Daoy (cell line): ENCODE measurements at places on chromosomes 2 and 18.

GRCh38 chr2:25375989-25376545 lies 34.3 kb upstream of the DNMT3A start:
- DNase-seq: no peak

- DNase-seq: no peak
Observed at GRCh38 chr18:76398295-76398694, 96.7 kb downstream of the ZNF516 start.

DNA sequence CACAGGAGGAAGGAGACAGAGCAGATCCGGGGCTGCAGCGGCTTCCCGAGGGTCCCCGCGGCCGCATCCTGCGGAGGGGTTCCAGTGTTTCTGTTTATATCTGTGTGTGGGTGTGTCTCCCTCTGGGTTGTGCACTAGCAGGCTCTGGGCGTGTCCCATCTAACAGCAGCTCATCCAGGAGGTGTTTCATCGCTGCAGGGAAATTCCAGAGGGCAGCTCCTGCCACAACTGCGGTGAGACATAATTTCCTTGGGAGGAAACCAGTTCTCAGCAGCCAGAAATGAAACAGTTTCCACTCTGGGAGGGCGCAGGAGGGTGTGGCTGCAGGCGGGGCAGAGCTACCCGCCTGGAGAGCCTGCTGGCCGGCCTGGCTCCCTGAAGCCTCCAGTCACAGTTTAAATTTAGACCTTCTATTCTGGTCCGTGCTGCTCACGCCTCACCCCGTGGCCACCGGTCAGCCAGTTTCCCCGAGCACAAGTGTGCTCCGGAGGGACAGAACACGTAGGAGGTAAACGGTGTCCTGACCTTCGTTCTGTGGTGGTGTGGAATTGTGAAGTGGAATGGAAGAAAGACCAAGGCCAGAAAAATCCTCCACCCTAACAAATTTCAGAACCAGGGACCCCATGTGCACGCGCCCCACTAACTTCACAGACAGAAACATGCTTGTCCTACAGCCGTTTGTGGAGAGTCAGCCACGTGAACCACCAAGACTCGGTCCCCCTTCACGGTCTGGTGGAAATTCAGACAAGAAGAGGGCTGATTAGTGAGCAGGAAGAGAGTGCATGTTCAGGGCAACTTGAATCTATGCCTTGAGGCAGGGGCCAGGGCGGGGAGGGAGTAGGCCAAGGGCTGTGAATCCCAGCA lies 50.2 kb downstream of the TEX44 start:
- DNase-seq: peak; percentile 96

DNA sequence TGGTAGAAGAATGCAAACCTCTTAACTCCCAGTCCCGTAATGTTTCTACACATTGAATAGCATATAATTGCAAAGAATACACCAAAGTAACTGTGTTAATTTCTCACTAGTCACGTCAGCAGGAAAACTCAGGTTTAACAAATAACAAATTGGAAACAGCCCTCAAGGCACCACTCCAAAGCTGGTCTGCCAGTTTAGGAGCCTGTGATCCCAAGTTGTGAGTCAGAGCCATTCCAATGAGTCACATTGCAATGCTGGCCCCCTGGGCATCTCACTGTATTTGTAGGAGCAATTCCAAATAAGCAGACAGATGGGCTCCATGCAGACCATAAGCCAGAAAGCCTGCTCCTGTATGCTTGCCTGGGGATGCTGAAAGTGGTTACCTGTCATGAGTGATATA lies 143.2 kb upstream of the SETBP1 start:
- peak; percentile 86 for DNase-seq

GRCh38 chr2:108363908-108364225 lies 13.9 kb upstream of the SULT1C4 start:
- DNase-seq: no peak

DNA sequence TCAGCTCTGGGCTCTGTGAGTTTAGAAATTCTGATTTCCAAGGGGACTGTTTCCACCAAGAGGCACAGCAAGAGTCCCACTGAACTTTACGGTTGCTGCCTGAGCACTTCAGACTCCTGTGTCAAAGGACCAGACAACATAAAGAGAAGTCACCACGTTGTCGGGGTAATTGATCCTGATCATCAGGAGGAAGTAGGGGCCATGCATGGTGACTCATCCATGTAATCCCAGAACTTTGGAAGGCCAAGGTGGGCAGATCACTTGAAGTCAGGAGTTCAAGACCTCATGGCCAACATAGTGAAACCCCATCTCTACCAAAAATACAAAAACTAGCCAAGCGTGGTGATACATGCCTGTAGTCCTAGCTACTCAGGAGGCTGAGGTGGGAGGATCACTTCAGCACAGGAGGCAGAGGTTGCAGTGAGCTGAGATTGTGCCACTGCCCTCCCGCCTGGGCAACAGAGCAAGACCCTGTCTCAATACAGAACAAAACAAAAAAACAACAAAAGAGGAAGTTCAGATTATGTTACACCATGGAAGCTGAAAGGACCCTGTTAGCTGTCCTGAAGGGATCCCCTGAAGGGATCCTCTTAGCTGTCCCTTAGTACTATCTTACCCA lies 9.4 kb upstream of the ASXL2 start:
- DNase-seq: no peak

DNA sequence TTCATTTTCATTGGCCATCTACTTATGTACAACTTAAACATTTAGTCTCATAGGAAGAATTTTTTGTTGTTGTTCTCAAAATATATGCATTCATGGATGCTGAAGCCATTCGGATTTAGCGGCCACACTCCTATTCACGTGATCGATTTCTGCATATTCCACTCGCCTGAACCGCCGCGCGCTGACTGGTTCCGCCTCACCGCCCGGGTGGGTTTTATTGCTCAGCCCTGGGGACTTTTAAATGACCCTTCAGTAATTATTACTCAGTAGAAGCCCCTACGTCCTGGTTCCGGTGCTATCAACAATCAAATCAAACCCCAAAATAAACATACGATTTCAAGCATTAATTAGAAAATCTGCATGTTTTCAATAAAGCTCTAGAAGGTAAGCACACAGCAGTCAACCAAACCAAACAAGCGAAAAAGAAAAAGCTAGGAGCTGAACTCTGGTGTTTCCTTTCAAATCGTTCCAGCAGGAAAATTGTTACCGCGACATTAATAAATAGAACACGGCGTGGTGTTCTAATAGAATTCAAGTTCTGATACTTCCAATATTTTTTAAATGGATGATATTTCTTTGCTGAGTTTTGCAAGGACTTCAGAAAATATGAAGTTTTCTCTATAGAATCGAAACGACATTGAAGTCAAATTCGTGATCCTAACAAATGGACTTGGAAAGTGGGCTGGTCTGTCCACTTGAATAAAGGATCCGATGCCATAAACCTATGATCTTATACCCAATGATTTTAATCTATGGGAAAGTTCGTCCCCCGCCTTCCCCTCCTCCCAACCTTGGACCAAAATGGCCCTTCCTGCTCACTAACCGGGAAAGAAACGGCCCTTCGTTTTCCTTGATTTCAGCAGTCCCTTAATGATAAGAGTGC lies 9.3 kb downstream of the PAX3 start:
- DNase-seq: no peak

- DNase-seq: no peak
Observed at GRCh38 chr2:174945601-174946260, 59.5 kb downstream of the CHN1 start.

DNA sequence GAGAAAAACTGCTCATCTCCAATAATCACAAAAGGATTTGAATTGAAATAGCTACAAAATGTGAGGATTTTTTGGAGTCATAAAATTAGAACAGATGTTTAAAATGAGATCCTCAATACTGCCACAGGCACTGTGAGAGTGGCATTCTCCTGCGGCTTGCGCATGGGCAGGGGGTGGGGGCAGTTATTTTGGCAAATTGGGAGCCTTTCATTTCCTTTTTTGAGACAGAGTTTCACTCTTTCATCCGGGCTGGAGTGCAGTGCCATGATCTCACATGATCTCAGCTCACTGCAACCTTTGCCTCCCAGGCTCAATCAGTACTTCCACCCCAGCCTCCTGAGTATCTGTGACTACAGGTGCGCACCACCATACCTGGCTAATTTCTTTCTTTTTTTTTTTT lies 42.4 kb downstream of the POMC start:
- no peak for DNase-seq

GRCh38 chr2:66569974-66570373 lies 135.0 kb downstream of the MEIS1 start:
- DNase-seq: no peak

DNA sequence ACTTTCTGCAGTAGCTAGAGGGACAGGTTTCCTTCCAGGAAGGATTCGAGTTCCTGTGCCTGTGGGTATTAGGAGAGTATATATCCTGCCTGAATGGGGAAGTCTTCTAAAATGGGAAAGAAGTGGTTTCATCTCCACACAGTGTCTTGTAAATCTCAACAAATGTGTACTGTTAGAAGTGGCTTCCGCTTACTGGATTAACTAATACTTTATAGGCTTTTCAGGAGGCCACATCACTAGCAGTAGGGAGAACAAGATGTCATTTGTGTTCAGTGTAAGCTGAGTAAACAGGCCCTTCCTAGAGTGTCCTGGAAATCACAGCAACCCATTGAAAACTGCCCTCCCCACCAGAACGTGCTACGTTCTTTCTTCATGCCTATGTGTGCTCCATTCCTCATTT lies 12.5 kb upstream of the POLR1B start:
- no peak for DNase-seq

GRCh38 chr2:70935468-70936164 lies at the start of gene ATP6V1B1:
Gene ATP6V1B1 (plus strand): TSS chr2:70935900. CDS start chr2:70935955, 55 bp downstream.
- no peak for DNase-seq

DNA sequence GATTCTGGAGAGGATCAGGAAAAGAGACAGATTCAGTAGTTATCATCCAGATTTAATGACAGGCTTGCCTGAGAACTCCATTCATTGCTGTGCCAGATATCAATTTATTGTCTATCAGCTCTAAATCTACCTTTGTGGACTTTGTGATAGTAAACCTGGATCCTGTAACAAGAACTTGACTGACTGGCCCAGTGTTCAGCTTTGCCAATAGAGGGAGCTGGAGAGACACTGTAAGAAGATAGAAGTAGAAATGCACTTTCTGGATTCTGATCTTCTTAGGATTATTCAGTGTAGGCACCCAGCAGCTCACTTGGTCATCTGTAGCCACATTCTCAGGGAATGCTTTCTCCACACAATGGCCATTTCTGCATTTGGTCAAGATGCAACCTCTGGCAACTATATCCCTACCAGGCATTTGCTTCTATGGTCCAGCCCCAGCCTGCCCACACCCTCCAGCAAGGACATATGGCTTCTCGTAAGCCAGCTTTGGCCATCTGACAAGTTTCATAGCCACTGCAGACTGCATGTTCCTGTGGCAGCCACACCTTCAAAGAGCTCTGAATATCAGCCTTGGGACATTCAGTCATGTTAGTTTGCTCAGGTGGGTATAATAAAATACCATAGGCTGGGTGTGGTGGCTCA lies 6.1 kb upstream of the SERPINB8 start:
- peak; percentile 44 for DNase-seq

- no peak for DNase-seq
Observed at GRCh38 chr2:45438872-45439665, 172.0 kb downstream of the SRBD1 start.

DNA sequence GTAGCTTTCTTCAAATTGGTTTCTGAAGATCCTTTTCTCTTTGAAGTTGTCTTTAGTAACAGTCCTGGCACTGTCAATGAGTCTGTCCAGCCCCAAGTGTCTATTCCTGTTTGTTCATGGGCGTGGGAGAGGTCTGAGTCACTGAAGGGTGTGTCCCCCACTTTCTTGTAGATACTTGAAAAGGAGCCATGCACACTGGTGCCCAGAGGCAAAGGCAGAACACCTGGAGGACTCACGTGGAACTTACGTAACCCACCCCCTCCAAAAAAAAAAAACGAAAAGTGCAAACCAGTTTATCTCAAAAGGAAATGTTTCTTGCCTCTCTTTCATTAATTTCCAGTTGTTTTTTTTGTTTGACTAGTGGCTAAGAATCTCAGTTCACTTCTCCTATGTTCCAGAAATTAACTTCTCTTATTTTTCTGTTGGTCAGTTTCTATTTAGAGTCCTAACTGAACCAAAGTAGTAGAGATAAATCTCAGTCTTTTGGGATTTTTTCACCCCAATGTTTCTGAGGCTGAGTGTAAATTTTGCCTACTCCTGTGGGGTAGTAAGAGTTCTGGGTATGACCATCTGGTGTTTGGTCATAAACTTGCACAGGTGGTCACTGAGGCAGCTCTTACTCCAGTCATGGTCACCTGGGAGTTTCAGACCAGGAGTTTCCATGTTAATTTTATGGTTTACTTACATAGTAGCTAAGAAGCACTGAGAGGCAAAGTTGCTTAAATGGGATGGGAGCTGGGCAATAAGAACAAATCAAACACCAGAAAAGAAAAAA lies 54.9 kb downstream of the DSC3 start:
- peak; percentile 67 for DNase-seq

DNA sequence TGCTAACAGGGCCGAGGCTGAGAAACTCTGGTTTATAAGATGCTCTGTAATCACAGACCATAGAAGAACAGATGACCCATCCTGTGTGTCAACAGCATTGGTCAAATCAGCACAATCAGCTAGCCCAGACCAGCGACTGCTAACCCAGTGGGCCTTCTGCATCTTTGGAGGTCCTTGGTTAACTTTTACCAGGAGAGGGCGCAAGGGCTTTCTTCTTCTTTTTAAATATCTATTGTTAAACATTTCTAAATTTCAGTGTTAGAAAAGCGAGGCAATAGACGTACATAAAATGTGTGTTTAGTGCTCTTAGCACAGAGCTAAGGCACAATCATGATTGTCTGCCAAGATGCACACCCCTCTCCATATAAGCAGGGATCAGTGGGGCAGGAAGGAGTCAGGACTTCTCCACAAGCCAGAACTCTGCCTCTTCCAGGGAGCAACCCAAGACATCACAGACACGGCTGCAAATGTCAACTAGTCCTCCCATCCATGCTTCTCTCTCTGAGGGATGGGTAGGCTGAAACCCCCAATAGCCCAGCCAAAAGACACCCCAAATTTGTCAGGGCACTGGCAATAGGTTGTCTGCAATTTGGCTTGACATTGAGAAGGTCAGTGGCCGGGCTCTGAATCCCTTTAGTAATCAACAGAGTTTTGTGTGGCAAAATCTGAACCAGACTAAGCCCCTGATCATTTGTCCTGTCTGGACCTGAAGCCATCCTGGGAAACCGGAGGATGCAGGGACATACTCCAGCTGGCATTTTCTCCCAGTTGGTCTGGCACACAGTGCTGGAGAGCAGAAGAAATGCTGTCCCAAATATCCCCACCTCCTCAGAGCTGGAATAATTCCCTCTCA lies 188.2 kb downstream of the BCL2 start:
- peak; percentile 17 for DNase-seq
